ENCODE measurements at places on chromosomes 5 and 9. TPM values are rescaled to one million over a fixed set of nuclear protein-coding genes. Genes with fewer than 3 reads are reported as not detected.

FOXI1 gene
- total RNA-seq: not detected

ARL14EPL gene
- not detected for total RNA-seq

PCDHB14 gene
- total RNA-seq: 13.0 TPM

- DNase-seq: no peak
These were observed 14.3 kb downstream of the PHF2 start for GRCh38 chr9:93590609-93591234.

- no peak for DNase-seq
These were observed 39.6 kb downstream of the TJP2 start for GRCh38 chr9:69213647-69214046.

DNA sequence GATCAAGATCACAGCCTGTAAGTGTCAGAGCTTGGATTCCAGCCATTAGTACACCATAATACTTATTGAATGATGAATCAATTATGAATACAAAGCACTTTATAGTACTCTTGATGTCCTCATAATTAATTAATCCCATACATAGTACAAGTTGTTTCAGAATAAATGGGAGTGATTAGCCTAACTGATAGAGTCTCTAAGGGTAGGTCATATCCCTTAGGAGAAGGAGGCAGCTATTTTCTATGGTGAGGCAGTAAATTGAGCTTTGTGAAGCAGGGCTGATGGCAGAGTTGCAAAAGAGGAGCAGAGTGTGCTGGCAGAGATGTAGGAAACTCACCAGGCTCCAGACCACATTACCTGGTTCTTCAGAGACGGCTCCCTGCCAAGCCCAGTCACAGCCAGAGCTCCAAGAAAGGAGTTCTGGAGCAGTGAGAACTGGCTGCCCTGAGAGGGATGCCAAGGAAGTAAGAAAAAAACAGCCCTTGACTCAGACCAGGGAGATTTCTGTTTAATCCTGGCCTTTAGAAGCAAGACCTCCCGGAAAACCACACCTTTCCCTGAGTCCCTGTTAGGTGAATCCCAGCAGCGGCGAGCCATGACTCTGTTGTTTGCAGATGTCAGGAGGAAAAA is 112.9 kb downstream of the SH3TC2 start:
- no peak for DNase-seq

Measured in tibial nerve (tissue), 4 donors.